ENCODE measurements at places on chromosomes 2 and 18. TPM values are rescaled to one million over a fixed set of nuclear protein-coding genes. Genes with fewer than 3 reads are reported as not detected.

DNA sequence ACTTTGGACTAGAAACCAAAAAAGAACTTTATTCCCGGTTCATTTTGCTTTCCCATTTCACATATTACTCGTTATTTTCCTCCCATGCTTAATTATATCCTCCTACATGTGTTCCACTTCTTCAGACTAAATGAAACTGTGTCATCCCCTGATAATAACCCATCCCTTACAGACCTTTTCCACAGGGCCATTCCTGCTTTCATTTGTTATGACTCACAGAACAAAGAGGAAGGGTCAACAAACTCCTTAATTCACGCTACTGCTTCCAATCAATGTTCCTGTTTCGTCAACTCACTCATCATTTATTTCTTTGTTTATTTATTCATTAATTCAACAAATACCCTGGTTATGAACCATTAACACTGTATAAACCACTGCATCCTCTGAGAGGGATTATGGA is 104.5 kb downstream of the ZEB2 start:
- no peak for DNase-seq
- H3K4me1 ChIP-seq: peaks cover 17% of the 10 kb centered on the region
- H3K36me3 ChIP-seq: peaks cover 2% of the 10 kb centered on the region
- no peak overlapping the region for H3K4me3 ChIP-seq
- H3K27ac ChIP-seq: no peak overlapping the region

DNA sequence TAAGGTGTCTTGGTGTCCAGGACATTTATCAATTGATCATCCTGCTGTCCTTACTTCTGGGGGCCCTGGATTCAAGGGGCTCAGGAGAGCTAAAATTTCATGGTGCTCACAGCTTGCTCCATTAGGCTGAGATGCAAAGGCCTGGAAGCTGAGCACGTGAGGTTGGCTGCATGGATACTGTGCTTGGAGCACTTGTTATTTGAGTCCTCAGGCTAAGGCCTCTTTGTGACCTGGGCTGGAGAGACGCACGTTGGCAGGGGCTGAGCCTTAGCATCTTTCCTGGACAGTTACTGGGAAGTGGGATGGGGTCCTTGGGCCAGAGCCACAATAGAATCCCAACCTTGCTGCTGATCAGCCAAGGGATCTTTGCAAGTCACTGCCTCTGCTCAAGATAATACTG is 151.2 kb upstream of the HS6ST1 start:
- H3K4me1 ChIP-seq: peaks cover 3% of the 10 kb centered on the region
- peaks cover 19% of the 10 kb centered on the region for H3K27me3 ChIP-seq
- H3K4me3 ChIP-seq: no peak overlapping the region
- H3K36me3 ChIP-seq: peaks cover 7% of the 10 kb centered on the region
- no peak overlapping the region for H3K27ac ChIP-seq

Gene SOWAHC
- 0.38 TPM for total RNA-seq

GRCh38 chr2:193885419-193885818 is 1690.7 kb upstream of the TMEFF2 start:
- no peak overlapping the region for H3K27ac ChIP-seq
- DNase-seq: no peak
- H3K36me3 ChIP-seq: no peaks in the 10 kb centered on the region
- no peak overlapping the region for H3K4me3 ChIP-seq
- no peaks in the 10 kb centered on the region for H3K4me1 ChIP-seq
- no peaks in the 10 kb centered on the region for H3K27me3 ChIP-seq

DNA sequence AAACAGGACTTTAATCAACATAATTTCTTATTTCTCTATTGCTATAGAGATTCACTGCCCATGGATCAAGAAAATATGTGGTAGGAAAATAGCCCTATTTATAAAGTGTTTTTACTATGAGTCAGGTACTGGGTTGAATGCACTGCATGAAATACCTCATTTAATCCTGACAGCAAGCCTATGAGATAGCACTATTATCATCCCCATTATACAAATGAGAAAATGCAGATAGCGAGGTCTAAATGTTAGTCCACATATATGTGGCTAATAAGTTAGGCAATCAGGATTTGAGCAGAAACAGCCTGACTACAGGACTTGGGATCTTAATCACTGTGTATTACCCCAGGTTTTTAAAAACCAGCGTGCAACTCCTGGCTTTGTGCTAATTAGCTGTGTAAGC is 8.5 kb upstream of the LYPD1 start:
- H3K27ac ChIP-seq: no peak overlapping the region
- no peaks in the 10 kb centered on the region for H3K36me3 ChIP-seq
- peaks cover 2% of the 10 kb centered on the region for H3K27me3 ChIP-seq
- no peak for DNase-seq
- no peak overlapping the region for H3K4me3 ChIP-seq

DNA sequence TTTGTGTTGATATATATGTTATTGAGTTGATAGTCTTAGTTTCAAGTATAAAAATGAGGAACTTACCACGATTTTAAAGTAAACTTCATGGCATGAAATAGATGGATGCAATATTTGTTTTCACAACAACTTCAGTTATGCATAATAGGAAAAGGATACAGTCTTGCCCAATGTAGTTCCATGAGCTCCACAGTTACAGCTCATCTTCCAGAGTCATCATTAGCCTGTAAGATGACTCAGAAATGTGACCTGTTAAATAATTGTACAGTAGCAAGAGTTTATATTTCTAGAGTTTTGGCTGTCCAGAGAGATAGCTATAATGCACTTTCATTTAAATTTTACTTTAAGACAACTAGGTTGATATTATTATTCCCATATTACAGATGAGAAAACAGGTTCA is 80.9 kb upstream of the ARHGAP28 start:
- H3K27me3 ChIP-seq: no peaks in the 10 kb centered on the region
- H3K4me3 ChIP-seq: no peak overlapping the region
- no peak for DNase-seq

- H3K36me3 ChIP-seq: no peaks in the 10 kb centered on the region
- no peak overlapping the region for H3K27ac ChIP-seq
- H3K4me3 ChIP-seq: no peak overlapping the region
- peaks cover 74% of the 10 kb centered on the region for H3K27me3 ChIP-seq
Observed at GRCh38 chr2:10078001-10078400, 2.2 kb downstream of the CYS1 start.

DNA sequence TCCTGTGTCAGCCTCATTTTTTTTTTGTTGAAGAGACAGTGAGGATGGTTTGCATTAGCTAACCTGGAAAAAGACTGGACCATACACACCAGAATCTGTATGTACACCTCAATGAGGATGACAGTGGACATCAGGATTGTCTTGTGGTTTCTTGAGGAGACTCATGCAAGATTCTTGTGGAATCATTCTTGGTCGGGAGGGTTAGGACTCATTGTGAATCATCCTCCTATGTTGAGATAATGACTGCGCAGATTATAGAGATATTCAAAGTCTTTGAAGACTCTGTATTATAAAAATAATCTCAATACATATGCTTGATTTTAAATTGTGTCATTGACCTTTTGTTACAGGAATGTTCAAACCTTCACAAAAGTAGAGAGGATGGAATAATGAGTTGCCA is 49.1 kb upstream of the DOCK10 start:
- peaks cover 4% of the 10 kb centered on the region for H3K4me1 ChIP-seq
- H3K4me3 ChIP-seq: no peak overlapping the region
- H3K36me3 ChIP-seq: no peaks in the 10 kb centered on the region
- H3K27ac ChIP-seq: no peak overlapping the region
- H3K27me3 ChIP-seq: no peaks in the 10 kb centered on the region

Gene IL36A
- total RNA-seq: not detected

GRCh38 chr2:37826611-37827010 is 98.5 kb upstream of the RMDN2 start:
- no peak for DNase-seq
- H3K36me3 ChIP-seq: no peaks in the 10 kb centered on the region
- no peak overlapping the region for H3K27ac ChIP-seq
- no peak overlapping the region for H3K4me3 ChIP-seq

DNA sequence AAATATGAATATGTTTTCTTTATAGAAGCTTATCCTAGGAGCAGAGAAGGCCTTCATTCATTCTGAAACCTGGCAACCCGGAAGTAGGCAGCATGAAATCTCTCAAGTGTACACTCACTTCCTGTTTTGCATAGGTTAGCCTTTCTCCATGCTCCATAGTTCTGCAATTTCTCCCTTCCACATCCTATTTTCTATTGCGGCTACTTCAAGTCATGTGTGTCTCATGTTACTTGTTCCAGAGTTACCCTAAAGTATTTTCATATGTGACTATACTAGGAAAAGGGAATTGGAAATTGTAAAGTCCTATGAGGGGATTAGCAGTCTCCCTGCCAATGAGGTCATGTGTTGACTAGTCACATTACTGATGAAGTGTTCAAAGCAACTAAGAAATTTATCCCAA is 320.6 kb downstream of the NCKAP5 start:
- H3K27me3 ChIP-seq: no peaks in the 10 kb centered on the region
- H3K27ac ChIP-seq: no peak overlapping the region
- no peak for DNase-seq
- no peaks in the 10 kb centered on the region for H3K36me3 ChIP-seq
- no peak overlapping the region for H3K4me3 ChIP-seq
- H3K4me1 ChIP-seq: no peaks in the 10 kb centered on the region

GRCh38 chr2:10930721-10931516 is 19.2 kb downstream of the KCNF1 start:
- H3K4me3 ChIP-seq: no peak overlapping the region
- H3K27ac ChIP-seq: no peak overlapping the region
- DNase-seq: no peak
- H3K36me3 ChIP-seq: no peaks in the 10 kb centered on the region

- no peaks in the 10 kb centered on the region for H3K27me3 ChIP-seq
- H3K36me3 ChIP-seq: no peaks in the 10 kb centered on the region
- no peak overlapping the region for H3K4me3 ChIP-seq
- no peak for DNase-seq
Observed at GRCh38 chr2:154032220-154032619, 160.5 kb downstream of the GALNT13 start.
